Activated CD4-positive, CD25-positive, alpha-beta regulatory T cell treated with anti-CD3 and anti-CD28 coated beads, Interleukin-2, amount 50 U/mL, for 16 hours (primary cell): ENCODE measurements at places on chromosomes 1 and 21.

DNA sequence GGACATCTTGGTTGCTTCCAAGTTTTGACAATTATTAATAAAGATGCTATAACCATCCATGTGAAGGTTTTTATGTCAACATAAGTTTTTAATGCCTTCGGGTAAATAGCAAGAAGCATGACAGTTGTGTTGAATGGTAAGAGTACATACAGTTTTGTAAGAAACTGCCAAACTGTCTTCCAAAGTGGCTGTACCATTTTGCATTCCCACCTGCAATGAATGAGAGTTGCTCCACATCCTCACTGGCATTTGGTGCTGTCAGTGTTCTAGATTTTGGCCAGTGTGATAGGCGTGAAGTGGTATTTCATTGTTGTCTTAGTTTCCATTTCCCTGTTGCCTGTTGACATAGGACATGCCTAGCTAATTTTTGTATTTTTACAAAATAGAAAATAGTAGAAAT lies 45.4 kb downstream of the CD58 start:
- DNase-seq: no peak

GRCh38 chr1:226625326-226625725 lies 76.8 kb downstream of the STUM start:
- no peak for DNase-seq

DNA sequence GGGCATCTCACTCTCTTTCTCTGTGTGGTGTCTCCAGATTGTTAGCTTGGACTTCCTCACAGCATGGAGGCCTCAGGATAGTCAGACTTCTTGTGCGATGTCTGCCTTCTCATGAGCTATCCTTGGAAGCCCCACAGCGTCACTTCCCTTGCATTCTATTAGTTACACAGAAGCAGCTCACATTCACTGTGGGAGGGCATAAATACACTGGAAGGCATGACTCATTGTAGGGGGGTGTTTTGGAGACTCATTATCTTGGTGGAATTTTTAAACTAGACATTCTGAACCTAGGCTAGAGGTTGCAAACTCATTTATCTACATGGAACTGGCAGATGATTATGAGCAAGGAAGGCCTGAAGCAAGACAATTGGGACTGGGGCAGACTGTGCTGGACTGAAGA lies 21.4 kb upstream of the FASLG start:
- DNase-seq: no peak

DNA sequence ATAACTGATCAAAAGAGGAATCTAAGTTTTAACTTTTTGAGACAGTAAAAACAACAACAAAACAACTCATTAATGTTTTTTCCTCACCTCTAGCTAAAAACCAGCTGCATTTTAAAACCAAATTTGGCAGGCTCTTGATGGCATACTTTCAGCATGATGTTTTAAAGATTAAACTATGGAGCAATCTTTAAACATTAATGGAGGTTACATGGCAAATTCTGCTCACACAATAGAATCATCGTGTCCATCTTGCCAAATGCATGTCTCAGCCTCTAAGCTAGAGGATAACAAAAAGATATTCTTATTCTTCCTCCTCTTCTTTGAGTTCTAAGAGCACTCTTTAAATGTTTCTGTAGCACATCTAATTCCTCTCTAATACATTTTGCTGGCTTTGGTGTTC lies 579.8 kb upstream of the PKN2 start:
- DNase-seq: no peak

GRCh38 chr21:31397515-31397926 lies 53.5 kb upstream of the TIAM1 start:
- no peak for DNase-seq

GRCh38 chr1:219266524-219266923 lies 92.8 kb downstream of the LYPLAL1 start:
- no peak for DNase-seq

GRCh38 chr1:43071241-43071640 lies 100.8 kb downstream of the EBNA1BP2 start:
- DNase-seq: no peak

DNA sequence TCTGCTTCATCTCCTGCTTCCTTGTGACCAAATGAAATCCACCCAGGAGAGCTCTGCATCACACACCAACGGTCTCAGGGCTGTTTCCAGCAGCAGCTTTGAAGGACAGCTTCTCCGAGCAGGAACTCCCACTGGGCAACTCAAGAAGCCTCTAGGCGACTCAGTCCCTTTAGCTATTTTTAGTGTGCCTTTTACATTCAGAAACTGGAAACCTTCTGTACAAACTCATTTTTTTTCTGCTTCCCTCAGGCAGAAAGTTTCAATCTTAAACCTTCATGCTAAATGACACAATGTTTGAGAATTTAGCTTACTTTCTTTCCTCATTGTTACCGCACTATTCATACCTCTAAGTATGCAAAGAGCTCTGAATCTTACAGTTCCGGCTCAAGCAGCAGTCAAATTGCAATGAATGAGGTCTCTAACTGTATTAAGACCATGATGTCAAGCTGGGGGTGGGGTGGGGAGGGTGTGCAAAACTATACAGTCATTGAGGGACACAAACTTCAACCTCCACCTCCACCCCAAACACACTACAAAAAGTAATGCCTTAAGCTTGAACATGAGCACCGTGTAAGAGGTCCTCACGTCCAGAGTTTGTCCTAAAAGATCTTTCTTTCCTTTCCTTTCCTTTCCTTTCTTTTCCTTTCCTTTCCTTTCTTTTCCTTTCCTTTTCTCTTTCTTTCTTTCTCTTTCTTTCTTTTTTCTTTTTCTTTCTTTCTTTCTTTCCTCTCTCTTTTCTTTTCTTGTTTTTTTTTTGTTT lies 16.4 kb upstream of the TARBP1 start:
- DNase-seq: no peak

- DNase-seq: no peak
Observed at GRCh38 chr1:218779341-218780100, 394.2 kb upstream of the LYPLAL1 start.

GRCh38 chr1:219177940-219178339 lies 4.3 kb downstream of the LYPLAL1 start:
- no peak for DNase-seq

DNA sequence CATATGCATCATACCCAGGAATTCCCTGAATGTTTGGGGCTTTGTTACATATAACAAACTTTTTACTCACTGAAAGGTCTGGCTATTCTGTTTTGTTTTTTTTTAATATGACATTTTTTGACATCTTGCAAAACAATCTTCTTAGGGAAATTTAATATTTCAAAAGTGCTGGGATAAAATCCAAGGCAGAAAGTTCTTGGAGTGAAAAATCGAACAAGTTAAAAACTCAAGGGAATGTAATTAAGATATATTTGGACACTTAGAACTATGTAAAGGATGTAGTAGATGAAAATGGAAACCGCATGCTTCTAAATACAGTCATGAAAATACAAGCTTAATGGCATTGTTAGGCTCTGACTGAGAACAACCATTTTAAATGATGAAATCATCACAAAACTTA lies 8.6 kb downstream of the CHODL start:
- DNase-seq: no peak

DNA sequence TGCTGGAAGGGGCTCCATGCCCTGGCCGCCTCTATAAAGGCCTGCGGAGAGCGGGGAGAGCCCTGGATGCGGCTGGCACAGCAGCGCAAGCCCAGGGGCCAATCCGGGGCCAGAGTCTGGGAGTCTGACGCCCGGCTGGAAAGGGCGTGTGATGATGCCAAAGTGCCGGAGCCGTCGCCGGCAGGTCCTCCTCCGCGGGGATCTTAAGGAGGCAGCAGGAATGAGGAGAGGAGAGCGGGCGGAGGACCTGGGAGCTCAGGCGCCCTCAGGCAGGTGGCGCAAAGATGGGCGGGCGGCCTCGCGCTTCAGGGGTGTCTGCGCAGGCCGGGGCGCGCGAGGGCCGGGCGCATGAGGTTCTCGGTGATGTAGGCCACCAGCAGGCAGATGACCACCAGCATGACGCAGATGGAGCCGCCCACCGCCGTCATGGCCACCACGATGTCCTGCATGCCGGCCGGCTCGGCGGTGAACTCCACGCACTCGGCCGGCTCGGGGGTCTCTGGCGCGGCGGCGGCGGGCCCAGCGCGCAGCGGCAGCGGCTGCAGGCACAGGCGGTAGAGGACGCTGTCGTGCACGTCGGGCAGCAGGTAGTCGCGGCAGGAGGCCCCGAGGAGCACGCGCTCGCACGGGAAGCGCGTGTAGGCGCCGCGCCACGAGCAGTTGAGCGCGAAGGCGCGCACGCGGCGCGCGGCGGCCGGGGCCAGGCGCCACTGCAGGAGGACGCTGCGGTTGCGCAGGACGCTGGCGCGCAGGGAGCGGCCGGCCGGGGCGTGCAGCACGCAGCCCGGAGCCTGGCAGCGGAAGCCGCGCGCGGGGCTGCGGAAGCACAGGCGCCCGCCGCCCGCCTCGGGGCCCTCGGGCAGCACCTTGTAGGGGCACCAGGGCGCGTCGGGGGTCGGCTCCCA lies 653 bp downstream of the FNDC10 start:
- no peak for DNase-seq

DNA sequence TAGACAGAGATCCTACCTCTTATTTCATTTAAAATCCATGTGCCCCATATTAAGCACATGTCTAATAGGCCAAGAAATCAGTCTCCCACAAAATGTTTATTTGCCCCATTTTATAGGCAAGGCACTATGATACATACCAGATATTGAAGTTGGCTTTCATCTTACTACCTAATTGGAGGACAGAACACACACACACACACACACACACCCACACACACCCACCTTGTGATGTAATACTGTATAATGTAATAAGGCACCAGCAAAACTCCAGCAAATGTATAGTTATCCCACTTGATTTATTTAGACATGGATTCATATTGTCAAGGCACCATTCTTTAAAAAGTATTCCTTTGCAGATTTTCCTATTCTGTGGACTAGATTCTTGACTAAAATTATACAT lies 56.8 kb downstream of the ATP6V1G3 start:
- no peak for DNase-seq
